ENCODE measurements at places on chromosomes 3 and 15.

GRCh38 chr3:161540594-161540993 is 44.0 kb downstream of the OTOL1 start:
- no peak for DNase-seq

- DNase-seq: peak; percentile 42
These were observed 203.6 kb downstream of the AKAP13 start for GRCh38 chr15:85583923-85584390.

DNA sequence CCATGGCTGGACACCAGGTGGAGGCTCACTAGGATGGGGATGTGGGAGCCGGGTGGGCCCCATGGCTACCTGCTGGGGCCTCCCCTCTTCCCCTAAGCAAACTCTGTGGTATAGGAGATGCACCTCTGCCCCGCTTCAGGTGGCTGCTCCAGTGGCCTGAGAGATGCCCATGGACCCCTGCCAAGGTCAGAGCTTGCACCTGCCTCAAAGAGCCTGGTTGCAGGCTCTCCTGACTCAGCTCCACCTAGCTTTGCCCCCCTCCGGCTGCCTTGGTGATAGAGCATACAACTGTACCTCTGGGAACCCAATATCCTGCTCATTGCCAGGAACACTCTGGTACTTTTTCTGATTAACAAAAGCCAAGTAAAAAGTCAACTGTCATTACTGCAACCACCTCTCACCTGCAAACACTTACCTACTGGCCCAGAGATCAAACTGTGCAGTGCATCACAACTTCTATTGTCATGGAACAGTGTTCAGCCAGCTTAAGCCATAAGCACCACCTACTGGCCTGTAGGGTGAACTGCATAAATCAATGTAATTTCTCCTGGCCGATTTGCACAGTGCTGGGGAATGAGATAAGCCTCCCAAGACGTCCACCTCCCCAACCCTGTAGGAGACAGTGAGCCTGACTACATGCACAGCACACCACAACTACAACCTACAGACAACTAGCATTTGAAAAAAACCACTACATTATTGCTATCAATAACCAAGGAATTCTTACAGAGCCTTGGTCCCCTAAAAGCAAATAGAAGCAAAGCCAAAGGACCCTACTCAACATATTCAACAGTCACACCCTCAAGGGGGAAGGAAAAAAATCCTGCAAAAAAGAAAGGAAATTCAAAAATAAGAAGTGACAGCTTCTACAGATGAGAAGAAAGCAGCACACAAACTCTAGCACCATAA is 352.4 kb upstream of the ARHGEF26 start:
- peak; percentile 61 for DNase-seq

- DNase-seq: no peak
These were observed 9.5 kb upstream of the CCDC80 start for GRCh38 chr3:112650482-112650881.

Data from eye (tissue), 1 donor.